Activated CD4-positive, alpha-beta T cell treated with anti-CD3 and anti-CD28 coated beads for 1 hour (primary cell): ENCODE measurements at places on chromosomes 16 and 17.

DNA sequence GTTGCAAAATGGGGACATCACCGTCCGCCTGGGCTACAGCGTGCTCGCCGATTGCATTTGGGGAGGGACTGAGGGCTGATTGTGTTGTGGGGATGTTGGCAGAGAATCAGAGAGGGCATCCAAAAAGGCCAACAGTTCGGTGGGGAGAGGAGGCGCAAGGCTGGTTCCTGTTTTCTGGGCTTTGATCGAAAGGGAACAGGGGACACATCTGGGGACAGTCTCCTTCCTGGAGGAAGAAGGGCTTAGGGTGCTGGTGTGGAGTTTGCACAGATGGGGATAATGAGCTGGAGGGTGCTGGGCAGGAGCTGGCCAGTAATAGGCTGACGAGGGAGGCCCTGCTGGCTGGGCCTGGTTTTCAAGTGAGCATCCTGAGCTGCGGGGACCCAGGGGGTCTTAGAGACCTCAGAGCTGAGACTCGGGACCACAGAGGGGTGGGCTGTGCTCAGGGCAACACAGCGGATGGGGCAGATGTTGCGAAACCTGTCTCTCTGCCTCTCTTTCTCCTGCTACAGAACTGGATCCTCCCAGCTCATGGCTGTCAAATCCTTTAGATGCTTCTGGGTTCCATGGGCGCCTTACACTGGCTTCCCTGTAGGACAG lies 288.7 kb downstream of the SEC14L1 start:
- DNase-seq, result no peak

DNA sequence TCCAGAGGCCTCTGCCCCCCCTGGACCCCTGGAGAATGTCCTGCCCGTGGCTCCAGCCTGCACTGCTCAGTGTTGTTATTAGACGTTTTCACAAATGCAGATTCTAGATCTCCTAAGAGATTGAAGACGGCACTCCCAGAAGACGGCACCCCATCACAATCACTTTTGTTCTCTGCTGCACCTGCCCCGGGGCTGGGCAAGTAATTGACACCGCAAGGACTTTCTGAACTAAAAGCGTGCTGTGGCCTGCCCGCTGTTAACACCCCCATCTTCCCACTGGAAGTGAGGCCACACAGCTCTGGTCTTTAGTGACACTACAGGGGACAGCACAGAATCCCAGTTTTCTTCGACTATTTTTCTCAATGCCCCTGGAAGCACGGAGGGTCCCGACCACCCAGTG lies 256.9 kb downstream of the ENGASE start:
- DNase-seq, result no peak

DNA sequence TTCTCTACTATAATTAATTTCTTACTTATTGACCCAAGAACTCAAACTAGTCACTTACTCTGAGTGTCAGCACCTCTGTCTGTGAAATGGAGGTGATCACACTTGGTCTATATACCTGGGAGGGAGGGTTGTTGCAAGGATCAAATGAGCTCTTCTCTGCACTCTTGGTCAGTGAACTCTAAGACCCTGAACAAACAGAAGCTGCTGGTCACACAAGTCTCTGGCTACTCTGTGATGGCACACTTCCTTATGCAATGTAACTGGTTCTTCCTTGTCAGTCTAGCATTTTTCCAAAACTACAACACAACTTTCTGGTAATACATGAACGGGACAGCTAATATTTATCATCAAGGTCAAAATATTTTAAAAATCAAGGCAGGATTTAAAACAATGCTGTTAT lies 40.7 kb downstream of the GNA13 start:
- DNase-seq, result no peak

GRCh38 chr16:66695935-66696668 lies 441 bp downstream of the CMTM4 start:
- DNase-seq, result peak; percentile 8

GRCh38 chr17:81651692-81652091 lies 4.7 kb downstream of the PDE6G start:
- DNase-seq, result no peak

DNA sequence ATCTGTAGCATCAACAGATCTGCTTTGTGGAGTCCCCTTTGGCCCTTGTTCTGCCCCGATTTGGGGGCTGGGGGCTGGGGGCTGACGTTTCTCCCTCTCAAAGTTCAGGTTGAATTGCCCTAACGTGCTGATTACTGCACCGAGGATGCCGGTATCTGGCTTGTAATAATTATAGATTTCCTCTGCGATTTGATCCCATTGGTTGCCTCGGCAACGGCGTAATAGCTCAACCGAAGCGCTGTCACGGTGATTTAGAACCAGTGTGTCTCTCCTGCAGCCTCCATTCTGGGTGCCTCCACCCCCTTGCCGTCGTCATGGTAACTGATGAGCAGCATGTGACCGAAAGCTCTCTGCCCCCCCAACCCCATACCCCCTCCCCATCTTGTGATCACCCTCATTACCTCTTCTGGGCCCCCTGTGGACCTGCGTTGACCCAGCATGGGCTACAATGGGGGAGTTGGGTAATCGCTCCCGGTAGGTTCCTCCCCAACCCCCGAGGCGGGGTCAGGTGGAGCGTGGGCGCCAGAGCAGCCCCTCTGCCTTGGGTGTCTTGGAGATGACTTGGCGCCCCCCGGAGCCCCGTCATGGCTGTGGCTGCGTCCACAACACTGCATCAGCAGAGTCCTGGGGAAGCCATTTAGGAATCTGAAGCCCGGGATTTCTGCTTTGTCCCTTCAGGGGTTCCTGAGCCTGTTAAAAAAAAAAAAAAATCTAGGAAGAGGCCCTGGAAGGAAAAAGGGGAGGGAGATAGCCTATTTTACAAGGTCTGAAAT lies 38.4 kb downstream of the ABAT start:
- no peak for DNase-seq

GRCh38 chr16:82874271-82874670 lies 247.5 kb downstream of the CDH13 start:
- DNase-seq, result no peak

- no peak for DNase-seq
Observed at GRCh38 chr16:68090130-68090529, 5.0 kb downstream of the NFATC3 start.

DNA sequence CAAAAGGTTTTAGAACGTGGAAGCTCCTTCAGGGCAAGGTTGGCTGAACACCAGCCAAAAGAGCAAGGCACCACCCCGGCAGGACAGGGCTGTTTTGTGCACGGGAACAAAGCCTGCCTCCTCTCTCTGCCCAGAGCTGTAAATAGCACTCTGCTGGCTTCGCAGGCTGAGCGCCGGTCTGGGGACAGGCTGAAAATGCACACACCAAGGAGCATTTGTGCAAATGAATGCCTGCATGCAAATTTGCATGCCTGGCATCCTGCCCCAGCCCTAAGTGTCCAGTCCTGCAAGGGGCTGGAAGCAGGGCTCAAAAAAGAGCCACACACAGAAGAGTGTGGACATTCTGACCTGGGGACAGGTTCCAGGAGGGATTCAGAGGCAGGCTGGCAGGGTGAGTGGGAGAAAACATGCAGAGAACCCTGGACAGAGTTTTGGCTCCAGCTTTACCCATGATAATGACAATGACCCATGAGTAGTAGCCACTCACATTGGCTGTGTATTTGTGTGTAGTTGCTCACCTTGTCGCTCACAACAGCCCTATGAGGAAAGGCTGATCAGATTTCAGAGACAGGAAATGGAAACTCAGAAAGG lies 11.7 kb downstream of the ABAT start:
- no peak for DNase-seq

GRCh38 chr17:7260651-7261378 lies 1.5 kb downstream of the CLDN7 start:
- peak; percentile 25 for DNase-seq

GRCh38 chr16:82055728-82056549 lies 20.9 kb downstream of the HSD17B2 start:
- no peak for DNase-seq

DNA sequence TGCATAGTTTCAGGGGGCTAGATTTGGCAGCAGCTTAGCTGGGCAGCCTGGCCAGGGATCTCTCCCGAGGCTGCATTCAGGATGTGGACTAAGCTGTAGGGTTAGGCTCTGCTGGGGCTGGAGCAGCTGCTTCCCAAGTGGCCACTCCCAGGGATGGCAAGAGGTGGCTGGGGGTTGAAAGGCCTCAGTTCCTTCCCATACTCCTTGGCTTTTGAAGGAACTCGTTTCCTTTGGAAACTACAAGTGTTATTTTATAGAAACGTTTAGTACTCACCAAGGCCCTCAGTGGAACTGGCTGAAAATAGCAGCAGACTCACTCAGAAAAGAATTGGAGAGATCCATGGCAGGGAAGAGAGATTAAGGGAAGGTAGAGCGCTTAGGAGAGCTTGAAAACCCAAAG lies 76.4 kb downstream of the WWP2 start:
- DNase-seq, result no peak

DNA sequence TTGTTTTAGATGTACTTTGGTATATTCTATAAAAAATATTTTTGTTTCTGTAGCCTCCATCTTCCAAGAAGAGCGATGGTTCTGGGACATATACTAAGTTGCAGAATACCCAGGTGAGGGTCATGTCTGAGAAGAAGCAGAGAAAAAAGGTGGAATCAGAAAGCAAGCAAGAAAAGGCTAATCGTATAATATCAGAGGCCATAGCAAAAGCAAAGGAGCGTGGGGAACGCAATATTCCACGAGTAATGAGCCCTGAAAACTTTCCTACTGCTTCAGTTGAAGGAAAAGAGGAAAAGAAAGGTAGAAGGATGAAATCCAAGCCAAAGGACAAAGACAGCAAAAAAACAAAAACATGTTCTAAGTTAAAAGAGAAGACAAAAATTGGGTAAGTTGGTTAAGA lies 154.6 kb downstream of the CHD9 start:
- DNase-seq, result no peak

DNA sequence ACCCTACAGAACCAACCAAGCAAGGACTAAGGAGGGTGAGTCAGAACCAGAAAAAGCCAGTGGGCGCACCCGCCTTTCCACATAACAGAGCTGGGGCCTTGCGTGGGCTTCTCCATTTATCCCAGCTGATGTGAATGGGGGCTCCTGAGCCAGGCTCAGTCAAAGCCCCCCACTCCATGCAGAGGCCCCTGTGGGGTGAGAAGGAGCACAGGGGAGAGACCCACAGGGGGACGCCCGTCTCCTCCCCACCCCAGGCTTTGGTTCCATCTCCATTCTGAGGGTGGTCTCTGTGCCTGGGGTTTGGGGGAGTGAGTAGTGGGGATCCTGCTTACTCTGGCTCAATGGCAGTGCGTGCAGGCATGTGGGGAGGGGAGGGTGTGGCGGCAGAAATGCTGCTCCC lies 210.1 kb upstream of the TNRC6C start:
- no peak for DNase-seq

GRCh38 chr17:17413821-17414220 lies 63.0 kb upstream of the MED9 start:
- no peak for DNase-seq

DNA sequence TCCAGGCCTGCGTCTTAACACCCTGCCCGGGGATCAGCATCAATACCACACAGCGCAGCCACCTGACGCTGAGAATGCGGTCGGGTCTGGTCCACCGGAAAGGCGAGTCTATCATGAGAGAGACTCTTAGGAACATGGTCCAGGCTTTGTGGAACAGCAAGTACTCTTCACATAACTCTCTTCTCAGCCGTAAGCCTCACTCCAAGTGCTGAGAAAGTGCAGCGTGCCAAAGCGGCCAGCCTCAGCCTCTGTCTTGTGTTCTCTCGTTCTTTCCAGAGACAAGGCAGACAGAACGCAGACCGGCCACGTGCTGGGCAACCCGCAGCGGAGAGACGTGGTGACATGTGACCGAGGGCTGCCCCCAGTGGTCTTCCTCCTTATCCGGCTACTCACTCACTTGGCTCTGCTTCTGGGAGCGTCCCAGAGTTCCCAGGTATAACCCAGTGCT lies 34.4 kb upstream of the ENDOV start:
- no peak for DNase-seq

GRCh38 chr17:5943232-5943631 lies 126.9 kb upstream of the WSCD1 start:
- no peak for DNase-seq

DNA sequence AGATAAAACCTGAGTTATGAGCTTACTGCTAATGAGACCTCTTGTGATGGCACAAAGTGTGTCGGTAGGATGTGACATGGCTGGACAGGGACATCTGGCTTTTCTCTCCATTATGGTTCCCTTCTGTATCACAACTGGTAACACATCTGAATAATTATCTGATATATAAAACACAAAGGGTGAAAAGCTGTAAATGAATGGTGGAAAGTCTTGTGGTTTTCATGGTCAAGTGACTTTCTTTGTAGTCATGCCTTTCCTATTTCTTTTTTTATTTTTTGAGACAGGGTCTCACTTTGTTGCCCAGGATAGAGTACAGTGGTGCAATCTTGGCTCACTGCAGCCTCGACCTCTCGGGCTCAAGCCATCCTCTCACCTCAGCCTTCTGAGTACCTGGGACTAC lies 35.3 kb upstream of the ZFHX3 start:
- no peak for DNase-seq

DNA sequence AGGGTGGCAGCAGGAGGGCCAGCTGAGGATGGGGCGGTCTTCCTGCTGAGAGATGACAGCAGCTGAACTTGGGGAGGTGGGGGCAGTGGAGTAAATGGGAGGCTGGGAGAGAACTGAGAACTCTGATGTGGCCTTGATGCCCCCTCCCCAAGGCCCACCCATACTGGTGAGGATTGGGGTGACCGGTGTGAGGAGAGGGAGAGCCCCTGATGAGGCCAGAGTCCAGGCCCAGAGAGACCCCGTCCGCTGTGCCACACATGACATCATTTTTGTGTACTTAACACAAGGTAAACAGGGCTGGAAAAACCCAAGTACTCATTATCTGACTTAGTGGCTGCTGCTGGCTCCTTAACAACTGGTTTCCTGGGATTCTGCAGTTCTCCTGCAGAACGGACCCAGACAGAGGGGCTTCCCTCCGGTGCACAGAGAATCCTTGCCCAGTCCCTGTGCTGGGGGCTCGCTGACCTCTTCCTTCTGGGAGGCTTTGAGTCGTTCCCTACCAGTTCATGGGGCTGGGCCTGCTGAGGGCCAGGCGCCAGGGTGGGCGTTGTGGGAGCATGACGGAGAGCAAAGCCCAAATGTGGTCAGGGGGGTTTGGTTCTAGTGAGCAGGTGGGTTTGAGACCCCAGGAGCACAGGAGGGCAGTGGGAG lies 207.6 kb downstream of the RAB11FIP4 start:
- DNase-seq, result no peak

- no peak for DNase-seq
Observed at GRCh38 chr17:81573794-81574642, 21.9 kb upstream of the FAAP100 start.
